ENCODE measurements at places on chromosomes 13 and 19.

GRCh38 chr19:6739883-6740588, 556 bp downstream of the TRIP10 start:
- DNase-seq = no peak

DNA sequence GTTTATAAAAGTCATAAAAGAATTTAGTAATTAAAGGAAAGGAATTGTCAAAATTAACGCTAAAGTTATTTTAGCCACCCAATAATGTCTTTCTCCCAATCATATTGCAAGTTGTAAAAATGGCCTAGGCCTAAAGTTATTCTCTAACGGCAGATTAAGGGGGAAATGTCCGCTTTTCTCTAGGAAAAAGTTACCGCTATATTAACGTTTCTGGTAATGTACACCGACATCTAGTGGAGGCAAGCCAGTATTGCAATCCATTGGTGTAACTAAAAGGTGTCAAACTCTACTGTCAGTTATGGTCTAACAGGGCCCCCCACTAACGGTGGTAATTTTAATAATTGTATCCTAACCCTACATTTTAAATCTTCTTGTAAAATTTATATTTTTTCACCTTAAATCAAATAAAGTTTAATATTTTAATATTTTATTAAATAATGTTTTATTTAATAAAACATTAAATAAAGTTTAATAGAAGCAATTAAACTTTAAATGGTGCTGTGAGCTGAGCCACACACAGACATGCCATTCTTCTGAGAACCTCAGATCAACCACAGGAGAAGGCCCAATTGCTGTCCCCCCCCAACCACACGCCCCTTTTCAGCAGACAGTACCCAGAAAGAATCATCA, 35.9 kb upstream of the ZSCAN5A start:
- DNase-seq = peak; percentile 17

GRCh38 chr19:37994823-37995130, 87.8 kb downstream of the SIPA1L3 start:
- no peak for DNase-seq

DNA sequence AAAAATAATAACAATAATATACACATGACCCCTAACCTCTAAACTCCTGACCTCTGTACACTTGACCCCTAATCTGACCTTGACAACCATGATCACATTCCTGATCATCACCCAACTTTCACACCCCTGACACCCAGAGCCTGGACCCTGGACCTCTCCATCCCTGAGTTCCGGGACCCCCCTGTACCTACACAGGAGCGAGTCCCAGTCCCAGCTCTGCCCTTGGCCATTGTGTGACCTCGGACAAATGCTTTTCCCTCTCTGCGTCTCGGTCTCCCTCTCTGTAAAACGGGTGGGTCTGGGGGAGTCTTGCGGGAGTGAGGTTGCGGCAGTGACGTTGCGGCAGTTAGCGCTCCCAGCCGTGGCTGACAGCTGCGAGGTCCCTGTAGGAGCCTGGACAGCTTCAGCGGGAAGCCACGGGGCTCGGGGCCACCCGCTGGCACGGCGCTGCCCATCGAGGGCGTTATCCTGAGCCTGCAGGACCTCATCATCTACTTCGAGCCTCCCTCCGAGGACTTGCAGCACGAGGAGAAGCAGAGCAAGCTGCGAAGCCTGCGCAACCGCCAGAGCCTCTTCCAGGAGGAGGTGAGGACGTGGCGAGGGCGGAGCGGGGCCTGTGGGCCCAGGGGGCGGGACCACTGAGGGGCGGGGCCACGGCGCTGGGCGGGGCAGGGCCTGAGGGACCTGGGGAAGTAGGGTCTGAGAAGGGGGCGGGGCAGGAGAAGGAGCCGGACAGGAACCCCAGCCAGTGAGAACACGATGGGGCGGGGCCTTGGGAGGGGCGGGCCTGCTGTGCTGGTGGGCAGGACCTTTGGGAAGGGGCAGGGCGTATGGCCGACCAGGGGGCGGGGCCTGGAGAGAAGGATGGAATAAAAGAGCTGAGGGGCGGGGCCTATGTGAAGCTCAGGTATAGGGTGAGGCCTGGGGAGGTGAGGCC, 19.2 kb downstream of the RYR1 start:
- DNase-seq = no peak

DNA sequence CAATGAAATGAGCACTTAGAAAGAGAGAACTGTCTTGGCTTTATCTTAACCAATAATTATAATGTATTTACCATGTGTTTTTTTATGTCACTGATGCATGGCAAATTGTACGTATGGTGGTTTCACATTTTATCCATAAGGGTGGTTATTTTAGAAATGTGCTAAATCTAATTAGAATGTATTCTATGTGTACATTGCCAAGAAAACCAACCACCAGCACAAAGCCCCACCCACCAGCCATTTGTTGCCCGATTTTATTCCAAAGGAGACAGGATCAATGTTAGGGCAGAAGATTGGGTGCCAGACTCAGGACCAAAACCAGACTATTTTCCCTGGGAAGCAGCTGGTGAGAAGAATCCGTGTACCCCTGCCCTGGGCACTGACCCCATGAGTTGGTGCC, 63.0 kb upstream of the SOX1 start:
- no peak for DNase-seq

- DNase-seq = no peak
Measured at GRCh38 chr13:98751367-98751782, 1.1 kb downstream of the SLC15A1 start.

- DNase-seq = no peak
Measured at GRCh38 chr19:52992109-52993004, 21.4 kb upstream of the ERVV-1 start.

GRCh38 chr13:50585674-50586413, 257.6 kb downstream of the DLEU7 start:
- no peak for DNase-seq

DNA sequence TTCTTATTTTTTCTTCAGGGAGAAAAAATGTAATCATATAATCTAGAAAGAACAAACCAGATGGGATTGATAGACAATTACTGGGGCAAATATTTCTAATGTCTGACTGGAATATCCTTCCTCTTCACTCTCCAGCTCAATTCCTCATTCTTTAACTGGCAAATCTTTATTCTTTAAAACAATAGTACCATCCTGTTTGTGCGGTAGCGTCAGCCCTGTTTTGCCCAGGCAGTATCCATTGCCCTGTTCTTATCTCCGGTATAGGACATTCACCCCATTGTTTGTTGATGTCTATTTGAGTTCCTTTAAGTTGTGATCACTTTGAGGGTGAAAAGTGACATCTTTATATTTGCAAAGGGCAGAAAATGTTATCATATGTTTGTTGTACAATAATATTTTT, 185.4 kb downstream of the POSTN start:
- DNase-seq = no peak

- no peak for DNase-seq
Measured at GRCh38 chr19:32289566-32290210, 55.7 kb upstream of the ZNF507 start.

- DNase-seq = no peak
Measured at GRCh38 chr19:2315121-2315817, 7.3 kb upstream of the LINGO3 start.

GRCh38 chr13:112752711-112753541, 63.1 kb downstream of the ATP11A start:
- no peak for DNase-seq
